GM23248 (cell line): ENCODE measurements at places on chromosomes 7 and 10. TPM values are rescaled to one million over a fixed set of nuclear protein-coding genes. Genes with fewer than 3 reads are reported as not detected.

GRCh38 chr10:23186697-23187096 is 5.4 kb upstream of the PTF1A start:
- H3K36me3 ChIP-seq = no peaks in the 10 kb centered on the region
- H3K27ac ChIP-seq = no peak overlapping the region
- DNase-seq = no peak

GRCh38 chr7:50397320-50397970 is 52.7 kb downstream of the FIGNL1 start:
- no peaks in the 10 kb centered on the region for H3K4me1 ChIP-seq
- no peak overlapping the region for H3K4me3 ChIP-seq
- H3K36me3 ChIP-seq = no peaks in the 10 kb centered on the region
- H3K27me3 ChIP-seq = peaks cover 30% of the 10 kb centered on the region
- no peak overlapping the region for H3K27ac ChIP-seq
- DNase-seq = no peak

GRCh38 chr7:44065431-44066110 is at the start of gene PGAM2:
Gene PGAM2, minus strand, starts transcription at chr7:44065567. Its CDS starts 38 bp downstream, at chr7:44065529.
- no peaks in the 10 kb centered on the region for H3K36me3 ChIP-seq
- DNase-seq = peak; percentile 30
- H3K4me3 ChIP-seq = no peak within 1 kb of the TSS
- H3K27me3 ChIP-seq = no peaks in the 10 kb centered on the region
- H3K4me1 ChIP-seq = 0 out of 2 replicates have a peak, but pooled peaks cover 3% of the 10 kb centered on the region

- H3K4me1 ChIP-seq = no peaks in the 10 kb centered on the region
- no peak overlapping the region for H3K27ac ChIP-seq
Measured at GRCh38 chr7:129013048-129013724, 41.7 kb downstream of the TNPO3 start.

The WNT8B gene
- not detected in 2 replicates for total RNA-seq
